ENCODE measurements at places on chromosomes 2 and 18.

DNA sequence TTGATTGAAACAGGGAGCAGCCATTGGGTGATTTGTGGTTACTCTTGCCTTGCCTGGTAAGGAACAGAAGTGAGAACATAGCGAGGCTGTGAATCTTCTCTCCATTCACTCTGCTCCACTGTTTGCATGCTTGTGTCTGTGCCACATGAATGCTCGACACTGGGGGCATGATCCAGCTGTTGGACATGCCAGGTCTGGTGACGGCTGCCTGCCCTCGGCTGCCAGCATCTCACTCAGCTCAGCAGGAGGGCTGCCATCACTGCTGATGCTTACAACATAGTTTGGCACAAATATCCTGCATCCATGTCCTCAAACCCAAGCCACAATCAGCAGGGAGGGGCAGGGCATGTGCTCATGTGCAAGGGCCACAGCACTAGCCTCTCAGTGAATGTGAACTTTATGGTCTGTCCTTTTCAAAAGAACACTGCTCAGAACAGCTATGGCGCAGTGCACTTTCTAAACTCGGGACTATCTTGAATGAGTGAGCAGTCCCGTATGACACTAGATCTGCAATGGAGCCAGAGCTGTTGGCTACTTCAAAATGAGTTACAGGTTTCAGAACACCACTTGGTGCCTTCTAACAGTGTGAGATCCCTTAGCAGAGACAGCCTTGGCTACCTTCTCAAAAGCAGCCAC, 126.3 kb downstream of the NRP2 start:
- no peak for ATAC-seq

GRCh38 chr2:147110317-147110716, 734.5 kb upstream of the ACVR2A start:
- no peak for ATAC-seq

DNA sequence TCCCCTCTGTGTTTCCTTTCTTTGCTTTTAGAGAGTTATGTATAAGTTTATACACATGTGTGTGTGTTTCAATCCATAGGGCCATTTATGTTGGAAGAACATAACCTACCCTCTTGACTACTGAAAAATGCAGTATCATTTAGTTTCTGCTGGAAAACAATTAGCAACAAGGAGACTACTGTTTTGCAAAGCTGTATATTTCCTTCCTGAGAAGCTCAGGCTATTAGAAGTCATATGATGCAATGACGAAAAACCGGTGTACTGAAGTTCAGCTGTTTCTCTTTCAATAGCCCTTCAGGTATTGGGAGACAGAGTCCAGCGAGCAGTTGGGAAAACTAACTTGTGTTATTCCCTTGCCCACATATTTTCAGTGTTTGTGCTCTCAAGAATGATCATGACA, 447.7 kb upstream of the GYPC start:
- no peak for ATAC-seq

DNA sequence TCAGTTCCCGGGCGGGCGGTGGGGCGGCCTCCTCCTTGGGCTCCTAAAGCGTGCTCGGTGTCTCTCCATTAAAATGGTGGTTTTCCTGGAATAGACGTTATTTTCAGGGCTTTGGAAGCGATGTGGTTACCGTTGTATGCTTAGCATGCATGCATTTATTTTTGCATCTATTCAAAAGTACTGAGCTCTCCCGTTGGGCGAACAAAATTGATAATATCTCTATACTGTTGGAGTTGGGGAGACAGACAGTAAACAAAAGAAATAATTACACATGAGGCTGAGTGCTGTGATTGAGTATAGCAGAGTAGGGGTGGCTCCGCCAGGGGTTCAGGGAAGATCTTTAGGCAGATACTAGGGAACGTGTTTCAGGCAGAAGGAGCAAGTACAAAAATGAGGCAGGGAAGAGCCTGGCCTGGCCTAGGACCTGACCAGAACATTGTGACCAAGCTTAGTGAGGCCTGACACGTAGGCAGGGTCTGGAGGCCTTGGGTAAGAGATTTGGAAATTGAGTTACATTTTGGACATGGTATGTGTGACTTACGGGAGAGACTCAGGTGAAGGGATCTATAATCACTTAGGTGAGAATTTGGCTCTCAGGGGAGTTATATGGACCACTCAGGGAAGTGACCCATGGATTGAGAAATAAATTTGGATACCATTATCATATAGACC, 674 bp downstream of the NCAPH start:
- no peak for ATAC-seq

GRCh38 chr18:68427951-68428401, 286.9 kb downstream of the TMX3 start:
- ATAC-seq: no peak

GRCh38 chr2:107621186-107622165, 205.2 kb upstream of the RGPD4 start:
- no peak for ATAC-seq

- ATAC-seq: no peak
These were observed 109.9 kb downstream of the LYPD6B start for GRCh38 chr2:149148194-149149006.

- no peak for ATAC-seq
These were observed 163.6 kb upstream of the REV1 start for GRCh38 chr2:99653433-99653832.

DNA sequence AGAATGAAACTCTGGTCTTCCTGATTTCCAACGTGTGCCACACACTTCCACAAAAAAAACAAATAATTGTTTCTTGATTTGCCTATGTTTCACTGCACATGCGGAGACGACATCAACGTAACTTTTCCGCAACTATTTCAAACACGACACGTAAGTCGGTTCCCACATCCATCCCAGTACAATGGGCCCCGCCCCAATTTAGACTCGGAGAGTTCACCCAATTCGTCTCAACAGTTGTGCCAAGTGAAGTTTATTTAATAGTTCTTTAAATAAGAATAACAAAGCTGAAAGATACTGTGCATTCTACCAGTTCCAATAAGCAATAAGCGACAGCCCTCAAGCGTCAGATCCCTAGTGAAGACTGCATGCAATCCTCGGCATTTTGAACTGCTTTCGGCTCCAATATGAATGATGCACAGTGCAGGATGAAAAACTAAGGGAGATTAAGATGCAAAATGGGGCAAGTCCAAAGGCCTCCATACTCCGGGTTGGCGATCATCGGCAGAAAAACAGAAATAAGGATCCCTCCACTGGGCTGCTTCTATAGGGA, 664 bp downstream of the CCT4 start:
- ATAC-seq: peak; percentile 4

Data from activated CD4-positive, CD25-positive, alpha-beta regulatory T cell treated with anti-CD3 and anti-CD28 coated beads, Interleukin-2, amount 50 U/mL, for 24 hours (primary cell).